ENCODE measurements at places on chromosomes 13 and 19. TPM values are rescaled to one million over a fixed set of nuclear protein-coding genes. Genes with fewer than 3 reads are reported as not detected.
A peak's percentile ranks its signal among the peaks of the same experiment; 100 is the strongest.

The B3GNT8 gene
- 2.2 TPM for total RNA-seq

The KLK10 gene
- not detected for total RNA-seq

DNA sequence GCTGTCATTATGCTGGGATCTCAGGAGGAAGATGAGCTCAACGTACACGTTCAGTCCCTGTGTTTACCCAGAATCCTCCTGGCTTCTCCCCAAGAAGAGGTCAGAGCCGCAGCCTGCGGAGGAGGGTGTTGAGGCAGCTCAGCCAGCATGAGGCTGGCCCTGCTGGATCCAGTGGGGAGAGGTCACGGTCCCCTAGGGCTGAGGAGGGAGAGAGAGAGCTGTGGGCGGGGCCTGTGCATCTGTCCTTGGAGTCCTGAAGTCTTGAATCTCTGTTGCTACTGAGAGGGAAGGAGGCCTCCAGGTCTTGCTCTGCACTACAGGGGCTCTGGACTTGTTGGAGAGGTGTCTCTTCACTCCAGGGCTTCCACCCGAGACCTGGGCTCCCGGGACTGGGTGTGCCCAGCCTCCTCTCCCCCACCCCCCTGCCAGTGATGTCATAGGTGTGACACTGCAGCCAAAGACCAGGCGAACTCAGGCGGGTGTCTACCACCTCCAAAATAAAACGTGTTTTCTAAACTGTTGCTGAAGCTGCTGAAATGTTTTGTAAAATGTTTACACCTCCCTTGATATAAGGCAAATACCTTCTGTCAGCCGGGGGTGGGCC lies 77.9 kb upstream of the KCTD15 start:
- H3K27ac ChIP-seq = no peak overlapping the region
- DNase-seq = no peak
- no peaks in the 10 kb centered on the region for H3K36me3 ChIP-seq
- H3K4me3 ChIP-seq = no peak overlapping the region
- H3K27me3 ChIP-seq = no peaks in the 10 kb centered on the region

GRCh38 chr13:87244256-87244890 lies 426.8 kb upstream of the SLITRK5 start:
- no peaks in the 10 kb centered on the region for H3K27me3 ChIP-seq
- H3K27ac ChIP-seq = no peak overlapping the region
- H3K36me3 ChIP-seq = no peaks in the 10 kb centered on the region
- H3K4me1 ChIP-seq = no peaks in the 10 kb centered on the region
- no peak for DNase-seq

DNA sequence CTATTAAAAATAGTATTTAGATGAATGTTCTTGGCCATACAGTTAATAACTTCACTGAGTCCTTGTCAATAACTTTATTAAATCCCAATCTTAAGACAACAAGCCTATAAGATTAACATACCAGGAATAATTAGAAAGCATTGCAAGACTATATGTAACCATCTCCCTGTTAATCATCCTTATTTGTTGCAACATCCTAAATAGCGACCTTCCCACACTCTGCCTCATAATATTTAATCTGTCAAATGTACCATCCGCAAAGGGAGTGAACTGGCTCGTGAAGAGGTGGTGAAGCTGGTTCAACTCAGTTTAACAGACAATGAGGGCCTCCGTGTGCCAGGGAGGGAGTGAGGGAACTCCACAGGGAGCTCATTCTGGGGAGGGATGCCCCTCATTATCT lies 33.9 kb downstream of the KL start:
- H3K27ac ChIP-seq = no peak overlapping the region
- peaks cover 19% of the 10 kb centered on the region for H3K27me3 ChIP-seq
- no peaks in the 10 kb centered on the region for H3K36me3 ChIP-seq
- no peak overlapping the region for H3K4me3 ChIP-seq

GRCh38 chr19:42246143-42246921 lies 3.9 kb upstream of the GSK3A start:
- H3K4me3 ChIP-seq = no peak overlapping the region
- peak overlapping the region; percentile 71 for H3K27ac ChIP-seq
- H3K36me3 ChIP-seq = peaks cover 3% of the 10 kb centered on the region
- H3K4me1 ChIP-seq = peaks cover 27% of the 10 kb centered on the region
- no peaks in the 10 kb centered on the region for H3K27me3 ChIP-seq

DNA sequence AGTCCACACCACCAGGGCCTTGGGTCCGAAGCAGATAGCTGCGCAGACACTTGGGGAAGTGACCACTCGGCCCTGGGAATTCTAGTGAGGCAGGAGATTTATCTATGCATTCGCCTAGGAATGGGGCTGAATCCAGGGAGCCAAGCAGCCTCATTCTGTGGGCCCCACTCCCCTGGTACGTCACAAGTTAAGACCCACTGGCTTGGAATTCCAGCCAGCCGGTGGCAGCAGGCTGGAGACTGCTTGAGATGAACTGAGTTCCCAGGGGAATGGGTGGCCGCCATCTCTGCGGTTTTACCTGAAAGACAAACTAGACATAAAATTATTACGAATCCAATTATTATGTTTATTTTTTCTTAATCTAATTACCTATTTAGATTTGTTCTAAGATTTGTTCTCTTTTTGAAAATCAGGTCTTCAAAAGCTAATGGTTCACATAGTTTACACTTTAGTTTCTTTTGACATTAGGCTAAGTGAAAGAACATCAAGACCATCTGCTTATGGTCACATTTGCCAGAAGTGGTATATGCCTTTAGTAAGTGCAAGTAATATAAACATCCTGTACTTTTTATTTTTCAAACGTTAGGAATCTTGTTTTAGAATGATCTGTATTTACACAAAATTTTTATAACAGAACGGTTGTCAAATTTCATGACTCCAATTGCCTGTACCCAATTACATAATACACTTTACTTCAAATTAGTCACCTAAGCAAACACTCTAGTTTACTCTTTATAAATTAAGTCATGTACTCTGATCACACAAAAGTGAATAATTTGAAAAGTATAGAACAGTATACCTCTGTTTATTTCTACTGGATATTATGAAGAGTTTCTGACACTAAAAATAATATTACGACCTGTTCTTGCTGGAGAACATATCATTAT lies 74.4 kb downstream of the SLITRK6 start:
- H3K36me3 ChIP-seq = no peaks in the 10 kb centered on the region
- H3K27me3 ChIP-seq = no peaks in the 10 kb centered on the region
- H3K27ac ChIP-seq = no peak overlapping the region

DNA sequence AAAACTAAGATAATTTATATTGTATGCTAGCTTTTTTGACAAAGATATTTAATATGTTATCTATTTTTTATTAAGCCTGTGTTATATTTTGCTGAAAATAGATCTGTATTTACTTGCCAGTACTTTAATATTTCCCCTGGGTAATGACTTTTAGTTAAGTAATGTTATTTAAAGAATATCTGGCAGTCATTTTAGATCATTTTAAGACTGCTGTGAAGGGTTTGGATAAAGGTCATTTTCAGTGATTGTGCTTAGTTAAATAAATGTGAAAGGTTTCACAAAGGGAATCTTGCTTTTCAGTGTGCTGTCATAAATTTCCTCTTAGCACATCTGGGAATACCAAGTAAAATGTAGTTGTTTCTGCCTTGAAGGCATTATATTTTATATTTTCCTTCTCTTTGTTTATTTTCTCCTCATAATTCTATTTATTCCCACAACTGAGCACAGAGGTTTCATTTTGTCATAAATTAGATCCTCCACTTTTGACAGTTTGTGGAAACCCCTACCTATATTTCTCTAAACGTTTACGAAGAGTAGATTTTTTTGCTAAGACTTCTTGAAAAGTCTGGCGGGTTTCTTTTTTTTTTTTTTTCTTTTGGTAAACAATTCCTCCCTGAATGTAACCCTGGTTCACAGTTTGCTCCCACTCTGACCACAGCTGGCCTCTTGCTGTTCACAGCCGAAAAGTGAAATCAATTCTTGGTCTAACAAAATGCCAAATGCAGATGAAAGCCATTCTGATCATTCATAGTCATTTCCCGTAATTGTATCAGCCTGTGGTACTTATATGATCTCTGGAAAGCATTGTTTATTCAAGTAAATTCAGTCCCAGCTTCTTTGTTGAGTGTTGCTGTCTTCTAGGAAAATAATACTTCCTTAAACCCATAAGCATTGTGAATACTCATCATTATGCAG lies 87.8 kb downstream of the MAB21L1 start:
- no peaks in the 10 kb centered on the region for H3K4me1 ChIP-seq
- no peaks in the 10 kb centered on the region for H3K27me3 ChIP-seq
- no peak for DNase-seq
- no peak overlapping the region for H3K4me3 ChIP-seq

GRCh38 chr13:100484702-100485101 lies 103.9 kb downstream of the GGACT start:
- H3K4me3 ChIP-seq = peak overlapping the region; percentile 1
- peaks cover 12% of the 10 kb centered on the region for H3K4me1 ChIP-seq
- no peaks in the 10 kb centered on the region for H3K36me3 ChIP-seq
- no peaks in the 10 kb centered on the region for H3K27me3 ChIP-seq

The GAMT gene
- total RNA-seq = 18.9 TPM

DNA sequence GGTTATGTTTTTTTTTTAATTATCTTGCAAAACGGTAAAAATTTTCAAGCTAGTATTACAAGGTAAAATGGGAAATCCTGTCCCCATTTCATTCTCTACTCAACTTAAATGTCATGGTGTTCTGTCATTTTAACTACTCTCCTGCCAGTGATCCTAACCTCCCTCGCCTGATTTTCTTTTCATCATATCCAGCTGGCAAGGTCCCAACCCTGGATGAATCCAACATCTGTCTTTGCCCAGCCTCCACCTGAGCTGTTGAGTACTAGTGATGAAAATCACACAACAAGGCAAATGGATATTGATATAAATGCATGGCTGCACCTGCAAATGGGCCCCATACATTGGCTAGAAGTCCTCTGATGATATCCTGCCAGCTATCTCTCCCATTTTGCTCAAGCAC lies 6.9 kb upstream of the CDK8 start:
- H3K4me1 ChIP-seq = no peaks in the 10 kb centered on the region
- H3K27ac ChIP-seq = no peak overlapping the region
- H3K4me3 ChIP-seq = no peak overlapping the region
- no peak for DNase-seq
- no peaks in the 10 kb centered on the region for H3K36me3 ChIP-seq

The URAD gene
- total RNA-seq = not detected

The DLL3 gene
- 0.19 TPM for total RNA-seq

DNA sequence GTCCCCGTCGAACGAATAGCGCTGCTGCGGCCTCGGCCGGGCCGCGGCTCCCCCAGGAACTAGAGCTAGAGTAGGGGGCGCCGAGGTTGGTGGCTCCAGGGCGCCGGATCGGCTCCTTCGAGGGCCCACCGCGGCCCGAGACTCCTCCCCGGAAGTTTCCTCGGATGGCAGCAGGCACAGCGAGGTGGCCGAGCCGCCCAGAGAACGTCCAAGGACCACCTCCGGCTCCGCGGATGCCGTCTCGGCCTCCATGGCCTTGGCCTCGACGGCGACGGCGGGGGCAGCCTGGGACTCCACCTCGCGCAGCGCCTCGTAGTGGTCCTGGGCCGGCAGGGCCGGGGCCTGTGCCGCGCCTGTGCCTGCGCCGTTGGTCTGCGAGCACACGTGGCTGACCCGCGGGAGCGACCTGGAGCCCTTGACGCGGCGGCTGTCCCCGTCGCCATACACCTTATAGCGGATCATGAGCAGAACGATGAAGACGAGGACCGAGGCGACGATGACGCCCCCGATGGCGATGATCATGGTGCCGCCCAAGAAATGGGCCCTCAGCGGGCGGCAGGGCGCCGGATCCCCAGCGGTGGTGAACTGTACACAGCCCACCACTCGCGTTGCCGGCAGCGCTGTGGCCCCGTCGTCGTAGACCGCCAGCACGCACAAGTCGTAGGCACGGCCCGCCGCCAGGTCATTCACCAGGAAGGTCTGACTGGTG lies 11.8 kb downstream of the IFNL1 start:
- H3K36me3 ChIP-seq = peaks cover 23% of the 10 kb centered on the region
- no peak overlapping the region for H3K27ac ChIP-seq
- peaks cover 13% of the 10 kb centered on the region for H3K27me3 ChIP-seq
- no peak overlapping the region for H3K4me3 ChIP-seq
- peaks cover 11% of the 10 kb centered on the region for H3K4me1 ChIP-seq
- no peak for DNase-seq

DNA sequence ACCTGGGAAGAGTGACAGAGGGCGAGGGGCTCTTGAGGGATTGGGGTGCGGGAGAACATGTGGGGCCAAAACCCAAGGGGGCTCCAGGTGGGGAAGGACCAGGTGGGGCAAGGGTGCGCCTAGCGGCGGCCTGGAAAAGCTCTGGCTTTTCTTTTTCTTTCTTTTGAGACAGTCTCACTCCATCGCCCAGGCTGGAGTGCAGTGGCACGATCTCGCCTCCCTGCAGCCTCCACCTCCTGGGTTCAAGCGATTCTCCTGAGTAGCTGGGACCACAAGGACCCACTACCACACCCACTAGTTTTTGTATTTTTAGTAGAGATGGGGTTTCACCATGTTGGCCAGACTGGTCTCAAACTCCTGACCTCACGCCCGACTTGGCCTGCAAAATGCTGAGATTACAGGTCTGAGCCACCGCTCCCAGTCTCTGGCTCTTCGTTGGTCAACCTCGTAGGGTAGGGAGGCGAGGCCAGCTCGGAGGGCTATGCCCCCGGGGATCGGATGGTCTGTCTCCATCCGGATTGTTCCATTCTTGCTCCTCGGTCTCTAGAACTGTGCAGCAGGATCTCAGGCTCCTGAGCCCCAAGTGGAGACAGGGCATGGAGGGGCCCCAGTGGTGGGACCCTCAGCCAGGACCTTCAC lies 3.7 kb downstream of the GADD45B start:
- no peak for DNase-seq
- no peaks in the 10 kb centered on the region for H3K27me3 ChIP-seq
- peak overlapping the region; percentile 94 for H3K4me3 ChIP-seq
- peak overlapping the region; percentile 79 for H3K27ac ChIP-seq

DNA sequence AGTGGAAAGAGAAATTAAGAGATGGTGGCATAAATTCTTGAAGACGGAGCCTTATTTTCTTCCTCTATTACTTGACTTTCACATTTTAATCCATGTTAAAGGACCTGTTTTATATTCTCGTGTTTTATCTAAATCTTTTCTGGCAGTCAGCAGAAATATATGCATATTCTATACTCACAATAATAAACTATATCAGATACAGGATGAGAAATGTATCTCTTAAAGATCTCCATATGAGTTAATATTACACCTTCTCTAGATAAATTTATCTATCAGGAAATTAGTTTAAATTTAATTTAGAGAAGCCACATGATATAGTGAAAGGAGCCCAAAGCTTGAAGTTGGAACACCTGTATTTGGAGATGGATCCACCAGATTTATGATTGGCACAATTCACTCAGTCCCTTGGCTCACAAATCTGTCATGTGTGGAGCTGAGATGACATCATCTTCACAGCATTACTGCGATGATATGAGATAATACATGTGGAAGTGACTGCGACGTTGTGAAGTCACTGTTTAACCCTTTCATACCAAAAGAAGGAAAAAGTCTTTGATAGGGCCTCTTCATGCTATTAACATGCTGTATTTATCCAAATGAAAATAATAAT lies 216.4 kb downstream of the FGF14 start:
- no peak overlapping the region for H3K4me3 ChIP-seq
- no peaks in the 10 kb centered on the region for H3K36me3 ChIP-seq
- DNase-seq = no peak
- no peaks in the 10 kb centered on the region for H3K27me3 ChIP-seq
- H3K27ac ChIP-seq = no peak overlapping the region
- no peaks in the 10 kb centered on the region for H3K4me1 ChIP-seq

GRCh38 chr19:14147797-14148605 lies 11.6 kb upstream of the ASF1B start:
- peak overlapping the region; percentile 91 for H3K27ac ChIP-seq
- no peaks in the 10 kb centered on the region for H3K27me3 ChIP-seq
- DNase-seq = peak; percentile 75
- H3K4me3 ChIP-seq = peak overlapping the region; percentile 67
- no peaks in the 10 kb centered on the region for H3K36me3 ChIP-seq

The SLITRK5 gene
- not detected for total RNA-seq
